ENCODE measurements at places on chromosomes 11 and 22.

DNA sequence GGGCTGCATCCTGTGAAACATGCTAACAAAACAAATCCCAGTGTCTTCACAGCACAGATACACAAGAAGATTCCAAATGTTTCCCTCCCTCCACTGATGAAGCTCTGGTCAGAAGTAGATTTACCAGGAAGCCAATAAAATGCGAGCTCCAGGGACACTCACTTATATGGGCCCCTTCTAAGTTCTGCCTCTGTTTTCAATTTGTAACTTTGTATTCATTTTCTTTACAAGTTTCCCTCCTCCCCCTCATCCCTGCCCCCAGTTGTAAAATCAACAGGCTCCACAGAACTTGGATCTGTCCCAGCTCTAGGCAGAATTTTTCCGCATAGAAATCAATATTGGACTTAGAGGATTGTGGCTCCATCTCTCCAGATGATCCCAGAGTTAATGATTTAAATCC is 48.1 kb upstream of the ME3 start:
- DNase-seq, result no peak

- DNase-seq, result no peak
Measured at GRCh38 chr11:123111465-123111864, 49.5 kb upstream of the HSPA8 start.

DNA sequence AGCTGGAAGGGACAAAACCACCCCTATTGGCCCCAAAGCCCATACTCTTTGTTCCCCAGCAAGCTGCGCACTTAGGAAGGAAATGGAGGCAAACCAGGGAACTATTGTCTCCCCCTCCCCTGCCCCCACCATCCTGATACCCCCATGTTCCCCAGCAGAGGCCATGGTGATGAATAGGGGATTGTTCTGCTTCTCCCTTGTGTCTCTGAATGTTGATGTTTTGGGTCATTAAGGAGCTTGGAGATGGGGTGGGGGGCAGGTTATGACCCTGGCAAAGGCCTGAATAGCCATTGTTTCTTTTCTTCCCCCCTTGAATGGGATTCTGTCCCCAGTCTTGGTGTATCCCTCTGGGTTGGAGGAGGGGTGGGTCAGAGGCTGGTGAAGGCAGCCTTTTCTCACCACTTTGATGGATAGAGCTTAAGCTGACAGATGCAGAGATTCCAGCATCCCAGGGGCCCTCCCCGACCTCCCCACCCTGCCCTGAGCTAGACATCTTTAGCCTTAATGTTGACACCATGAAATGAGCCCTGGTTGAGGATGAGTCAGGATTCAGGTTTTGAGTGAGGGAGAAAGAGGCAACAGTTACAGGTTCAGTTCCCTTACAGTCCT is 8.3 kb downstream of the DTX4 start:
- DNase-seq, result no peak

DNA sequence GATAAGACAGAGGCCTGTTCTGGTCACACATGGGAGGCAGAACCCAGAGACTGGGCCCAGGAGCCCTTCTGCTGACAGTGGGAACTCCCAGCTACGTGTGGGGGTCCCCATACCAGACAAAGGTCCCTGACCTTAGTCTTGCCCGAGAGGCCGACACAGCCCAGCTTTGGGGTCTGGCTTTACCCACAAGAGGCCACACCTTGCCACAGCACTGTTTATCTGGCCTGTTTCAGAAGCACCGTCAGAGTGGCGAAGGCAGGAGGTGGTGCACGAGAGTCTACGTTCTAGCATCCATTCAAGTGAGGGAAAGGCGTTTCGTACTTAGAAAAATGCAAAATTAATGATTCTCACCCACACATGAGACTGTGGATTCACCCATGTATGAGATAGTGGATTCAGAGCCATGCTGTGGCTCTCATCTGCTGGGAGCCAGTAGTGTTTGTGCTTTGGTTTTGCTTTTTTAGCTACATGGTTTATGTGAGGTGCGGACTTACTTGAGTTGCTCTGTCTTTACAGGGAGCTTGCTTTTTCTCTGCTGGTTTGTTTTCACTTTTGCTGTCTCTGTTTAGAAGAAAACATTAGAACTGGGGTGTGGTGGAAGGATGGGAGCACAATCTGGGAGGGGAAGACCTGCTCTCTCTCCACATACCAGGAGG is 56.6 kb upstream of the PRODH start:
- DNase-seq, result no peak

- DNase-seq, result no peak
Measured at GRCh38 chr11:88179141-88179540, 3.9 kb upstream of the RAB38 start.

GRCh38 chr22:32723643-32724042 is 77.9 kb upstream of the TIMP3 start:
- DNase-seq, result no peak

GRCh38 chr11:45795379-45795778 is 9.6 kb upstream of the SLC35C1 start:
- DNase-seq, result no peak

DNA sequence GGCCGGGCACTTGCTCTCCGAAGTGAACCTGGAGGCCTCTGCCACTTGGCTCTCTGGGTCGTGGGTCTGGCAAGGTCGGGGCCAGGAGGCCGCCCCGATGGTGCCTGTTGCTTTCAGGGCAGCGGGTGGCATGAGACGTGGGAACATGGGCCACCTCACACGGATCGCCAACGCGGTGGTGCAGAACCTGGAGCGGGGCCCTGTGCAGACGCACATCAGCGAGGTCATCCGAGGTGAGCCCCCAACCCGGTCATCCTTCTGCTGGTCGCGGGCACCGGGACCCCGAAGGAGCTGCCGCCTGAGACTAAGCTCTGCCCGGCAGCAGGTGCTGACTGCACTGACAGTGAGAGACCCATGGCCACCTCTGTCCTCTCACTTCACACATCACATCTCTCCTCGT is 40.0 kb downstream of the SBF1 start:
- no peak for DNase-seq

- DNase-seq, result no peak
Measured at GRCh38 chr22:29445508-29445907, 7.1 kb downstream of the RFPL1 start.

DNA sequence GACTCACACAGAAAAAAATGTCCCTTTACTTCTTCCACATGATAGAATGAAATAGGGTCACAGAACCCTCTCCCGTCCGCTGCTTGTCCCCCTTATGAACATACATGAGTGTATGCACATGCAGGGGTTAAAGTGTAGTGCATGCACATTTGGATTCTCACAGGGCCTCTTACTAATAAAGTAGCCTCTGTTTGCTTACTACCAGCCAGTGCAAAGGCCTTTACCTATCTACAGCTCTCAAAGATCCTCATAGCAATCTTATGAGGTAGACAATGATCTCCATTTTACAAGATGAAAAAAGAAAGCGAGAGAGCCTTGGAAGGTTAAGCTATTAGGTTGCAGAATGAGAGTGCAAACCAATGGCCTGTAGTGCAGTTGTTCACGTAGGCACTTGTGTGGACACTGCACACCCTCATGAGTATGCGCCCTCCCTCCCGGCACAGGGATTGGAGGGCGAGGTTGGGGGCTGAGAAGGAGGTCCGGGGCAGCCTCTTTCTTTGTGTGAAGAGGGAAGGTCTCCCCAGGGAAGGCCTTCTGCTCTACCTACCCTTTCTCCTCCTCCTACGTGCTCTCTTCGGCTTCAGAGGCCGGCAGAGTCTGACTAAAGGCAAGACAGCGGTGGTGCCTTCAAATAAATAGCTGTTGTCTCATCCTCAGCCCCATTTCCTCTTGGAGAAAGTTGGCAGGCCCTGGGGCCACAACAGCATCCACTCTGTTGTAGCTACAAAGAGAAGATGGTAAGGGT is 91.3 kb downstream of the CEP164 start:
- no peak for DNase-seq
